GM12878 (cell line): ENCODE measurements at places on chromosomes 6 and 20. TPM values are rescaled to one million over a fixed set of nuclear protein-coding genes. Genes with fewer than 3 reads are reported as not detected.

DNA sequence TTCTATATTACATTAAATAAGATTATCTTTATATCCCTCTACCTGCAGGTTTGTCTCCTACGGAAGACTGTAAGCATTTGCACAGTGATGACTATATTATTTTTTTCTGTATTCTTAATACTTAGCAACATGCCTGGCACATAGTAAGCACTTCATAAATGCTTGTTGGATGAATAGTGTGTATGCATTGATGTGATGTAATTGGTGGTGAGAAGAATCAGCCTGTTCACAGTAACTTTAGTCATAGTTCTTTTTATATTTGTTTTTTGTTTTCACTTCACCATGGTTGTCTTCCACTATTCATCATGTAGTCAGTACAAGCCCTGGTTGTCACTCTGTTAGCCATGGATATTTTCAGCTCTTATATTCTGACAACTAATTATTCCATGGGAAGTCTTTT, 184.0 kb upstream of the FLRT3 start:
- no peak for DNase-seq

PRND gene
- polyA plus RNA-seq, result not detected in 2 replicates

GRCh38 chr6:154229786-154230185, 126.8 kb downstream of the IPCEF1 start:
- DNase-seq, result no peak

- peak; percentile 75 for DNase-seq
Observed at GRCh38 chr6:107330168-107330567, 129.2 kb downstream of the PDSS2 start.

DNA sequence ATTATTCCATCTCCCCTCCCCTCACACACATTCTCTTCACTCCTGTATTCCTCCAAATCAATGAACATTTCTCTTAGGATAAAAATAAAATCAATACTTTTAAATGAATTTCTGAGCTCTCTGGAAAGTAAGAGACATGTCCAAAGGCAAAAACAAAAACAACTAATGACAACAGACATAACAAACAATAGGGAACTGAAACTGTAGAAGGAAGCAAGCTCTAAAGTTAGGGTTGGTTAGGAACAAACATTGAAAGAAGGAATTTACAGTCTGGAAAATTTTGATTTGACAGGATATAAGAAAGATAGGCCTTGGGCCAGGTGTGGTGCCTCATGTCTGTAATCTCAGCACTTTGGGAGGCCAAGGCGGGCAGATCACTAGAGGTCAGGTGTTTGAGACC, 17.5 kb upstream of the MYCT1 start:
- no peak for DNase-seq

MOXD1 gene
- 0.40 and 0.57 TPM in 2 replicates for polyA plus RNA-seq

DNA sequence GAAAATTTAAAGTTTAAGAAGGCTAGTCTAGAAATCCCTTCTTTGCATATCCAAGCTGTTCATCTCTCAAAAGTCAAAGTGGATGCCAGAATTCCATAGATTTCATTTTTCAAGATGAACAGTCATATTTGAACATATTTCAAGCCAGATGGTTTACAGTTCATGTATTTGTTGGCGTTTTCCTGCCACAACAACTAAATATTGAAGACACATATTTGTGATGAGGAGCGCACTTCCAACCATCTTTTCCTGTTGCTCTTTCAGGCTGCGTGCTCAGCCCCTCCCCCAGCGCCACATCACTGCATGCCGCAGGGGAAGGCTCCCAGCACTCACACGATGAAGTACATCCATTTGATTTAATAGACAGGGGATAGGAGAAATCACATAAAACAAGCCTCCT, 5.9 kb upstream of the NOX3 start:
- DNase-seq, result no peak

GRCh38 chr6:85747666-85748065, 105.0 kb upstream of the SYNCRIP start:
- no peak for DNase-seq

DNA sequence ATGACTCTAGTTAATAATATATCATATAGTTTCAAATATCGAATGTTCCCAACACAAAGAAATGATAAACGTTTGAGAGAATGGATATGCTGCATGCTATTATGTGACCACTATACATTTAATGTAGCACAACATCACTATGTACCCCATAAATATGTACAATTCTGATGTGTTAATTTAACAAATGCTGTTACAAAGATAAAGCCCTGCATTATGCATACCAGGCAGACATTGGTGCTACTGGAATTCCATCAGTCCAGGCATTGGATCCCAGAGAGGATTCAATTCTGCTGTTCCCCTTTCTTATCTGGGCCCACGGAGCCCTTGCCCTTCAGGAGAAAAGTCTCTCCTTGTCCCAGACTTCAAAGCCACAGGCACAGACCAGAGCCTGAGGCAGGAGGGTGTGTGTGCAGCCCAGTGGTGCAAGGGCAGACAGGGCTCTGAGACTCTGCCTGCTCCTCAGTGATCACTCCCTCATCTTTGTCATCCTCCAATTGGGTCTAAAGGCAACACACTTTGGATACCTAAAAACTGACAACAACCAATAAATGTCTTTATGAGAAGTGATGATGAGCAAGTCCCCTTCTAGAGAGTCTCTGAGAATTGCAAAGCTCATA, 45.2 kb downstream of the PSMG4 start:
- DNase-seq, result no peak

- DNase-seq, result no peak
Observed at GRCh38 chr20:29743101-29743931, 1514.1 kb upstream of the DEFB115 start.

RBM38 gene
- 12.8 and 13.2 TPM in 2 replicates for polyA plus RNA-seq

DNA sequence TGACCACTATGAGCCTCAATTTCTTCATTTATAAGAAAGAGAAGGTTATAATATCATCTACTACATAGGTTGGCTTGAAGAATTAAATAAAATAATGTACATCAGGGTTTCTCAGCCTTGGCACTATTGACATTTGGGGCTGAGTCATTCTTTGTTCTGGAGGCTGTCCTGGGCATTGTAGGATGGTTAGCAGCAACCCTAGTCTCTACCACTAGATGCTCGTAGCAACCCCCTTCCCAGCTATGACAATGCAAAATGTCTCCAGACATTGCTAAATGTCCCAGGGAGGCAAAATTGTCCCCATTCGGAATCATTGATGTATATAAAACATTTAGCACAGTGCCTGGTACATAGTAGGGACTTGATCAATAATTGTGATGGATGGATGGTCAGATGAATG, 152.1 kb downstream of the KHDC1L start:
- DNase-seq, result no peak

DNA sequence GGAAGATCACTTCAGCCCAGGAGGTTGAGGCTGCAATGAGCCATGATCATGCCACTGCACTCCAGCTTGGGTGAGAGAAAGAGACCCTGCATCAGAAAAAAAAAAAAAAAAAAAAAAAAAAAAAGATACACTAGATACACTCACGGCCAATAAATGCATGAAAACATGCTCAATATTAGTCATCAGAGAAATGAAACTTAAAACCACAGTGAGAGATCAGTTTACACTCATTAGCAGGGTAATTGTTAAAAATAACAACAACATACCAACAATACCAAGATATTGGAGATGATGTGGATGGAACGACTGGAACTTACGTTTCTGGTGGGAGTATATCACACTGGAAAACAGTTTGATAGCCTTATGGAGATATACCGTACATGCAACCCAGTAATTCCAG, 29.9 kb downstream of the HS3ST5 start:
- no peak for DNase-seq

AFDN gene
- polyA plus RNA-seq, result 8.2 and 11.8 TPM in 2 replicates

ENPP4 gene
- polyA plus RNA-seq, result 5.1 and 5.2 TPM in 2 replicates

SIRPB2 gene
- polyA plus RNA-seq, result not detected in 2 replicates

- no peak for DNase-seq
Observed at GRCh38 chr6:35497571-35498421, 917 bp upstream of the TEAD3 start.

ARFGEF3 gene
- 0.01 TPM in 1 of 2 replicates, not detected in the other for polyA plus RNA-seq

SLC25A27 gene
- polyA plus RNA-seq, result not detected in 2 replicates

- no peak for DNase-seq
Observed at GRCh38 chr6:54140811-54141210, 29.6 kb downstream of the MLIP start.

GRCh38 chr6:6350696-6351095, 30.2 kb upstream of the F13A1 start:
- no peak for DNase-seq

- no peak for DNase-seq
Observed at GRCh38 chr20:57922706-57923105, 212.9 kb upstream of the PMEPA1 start.

PPIL6 gene
- polyA plus RNA-seq, result 0.14 and 0.26 TPM in 2 replicates

- DNase-seq, result no peak
Observed at GRCh38 chr20:62985444-62985778, 21.4 kb downstream of the BHLHE23 start.

GRCh38 chr20:60851826-60852704, 400.0 kb upstream of the CDH4 start:
- no peak for DNase-seq

ENPP5 gene
- not detected in 2 replicates for polyA plus RNA-seq

DNA sequence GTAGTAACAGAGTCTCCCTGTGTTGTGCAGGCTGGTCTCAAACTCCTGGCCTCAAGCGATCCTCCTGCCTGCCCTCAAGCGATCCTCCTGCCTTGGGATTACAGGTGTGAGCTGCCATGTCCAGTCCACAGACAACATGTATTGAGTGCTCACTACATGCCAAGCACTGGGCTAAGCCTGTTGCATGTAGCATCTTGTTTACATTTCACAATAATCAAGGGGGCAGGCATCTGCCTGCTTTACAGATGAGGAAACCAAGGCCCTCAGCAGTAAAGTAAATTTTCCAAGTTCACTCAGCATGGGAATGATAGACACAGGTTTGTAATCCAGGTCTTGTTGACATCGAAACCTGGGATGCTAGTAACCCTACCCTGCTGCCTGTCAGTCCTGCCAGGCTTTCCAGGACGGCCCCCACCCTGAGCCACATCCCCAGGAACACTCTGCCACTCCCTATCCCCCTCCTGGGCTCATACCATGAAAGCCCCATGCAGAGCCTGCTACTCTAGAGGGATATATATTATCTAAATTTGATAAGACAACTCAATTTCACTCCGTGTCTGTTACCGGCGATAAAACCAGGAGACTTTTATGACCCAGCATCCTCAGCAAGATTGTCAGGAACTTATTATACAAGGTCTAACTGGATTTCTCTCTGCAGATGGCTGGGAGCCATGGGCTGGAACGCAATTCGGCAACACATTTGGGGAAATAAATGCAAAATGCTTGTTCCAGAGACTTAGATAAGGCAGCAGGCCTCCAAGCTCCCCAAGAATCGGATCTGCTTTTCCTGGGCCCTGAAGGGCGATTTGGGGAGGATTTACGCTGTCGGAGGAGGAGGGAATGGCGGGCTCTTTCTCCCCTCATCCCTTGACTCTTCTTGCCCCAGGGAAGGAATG, 30.4 kb downstream of the CD40 start:
- DNase-seq, result no peak

ELOVL4 gene
- 0.05 TPM in 1 of 2 replicates, not detected in the other for polyA plus RNA-seq

DNA sequence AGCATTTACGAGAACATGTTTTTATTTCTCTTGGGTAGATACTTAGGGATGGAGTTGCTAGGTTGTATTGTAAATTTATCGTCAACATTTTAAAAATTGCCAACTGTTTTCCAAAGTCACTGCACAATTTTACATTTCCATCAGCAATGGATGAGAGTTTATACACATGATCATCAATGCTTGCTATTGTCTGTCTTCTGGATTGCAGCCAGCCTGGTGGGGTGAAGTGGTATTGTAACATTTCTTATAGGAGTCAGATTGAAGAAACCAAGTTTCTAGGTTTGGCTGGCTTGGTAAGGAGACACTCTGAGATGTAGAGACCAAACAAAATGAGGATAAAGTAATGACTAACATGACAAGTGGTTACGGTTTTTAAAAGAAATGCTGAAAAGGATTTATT, 57.1 kb upstream of the HDDC2 start:
- DNase-seq, result no peak

GDAP1L1 gene
- polyA plus RNA-seq, result not detected in 2 replicates

CCN2 gene
- 0.26 and 0.64 TPM in 2 replicates for polyA plus RNA-seq

GRCh38 chr6:48743738-48744137, 632.7 kb upstream of the PTCHD4 start:
- DNase-seq, result no peak

TSBP1 gene
- polyA plus RNA-seq, result not detected in 2 replicates

DNA sequence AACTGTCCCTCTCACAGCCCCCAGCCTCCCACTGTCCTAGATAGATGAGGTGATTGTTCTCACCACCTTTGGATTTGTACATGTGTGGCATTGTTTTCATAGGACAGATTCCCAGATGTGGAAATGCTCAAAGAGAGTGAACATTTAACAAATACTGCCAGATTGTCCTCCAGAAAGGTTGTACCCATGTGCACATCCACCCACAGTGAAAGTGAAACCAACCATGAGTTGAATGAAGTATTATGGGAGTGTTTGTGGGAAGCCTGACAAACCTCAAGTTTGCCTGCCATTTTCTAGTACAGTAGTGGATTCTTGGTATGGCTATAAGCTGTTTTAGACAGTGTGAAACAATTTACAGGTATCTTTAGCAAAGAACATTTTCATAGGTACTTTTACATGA, 42.7 kb downstream of the ANKRD6 start:
- DNase-seq, result peak; percentile 13

GRCh38 chr6:49815166-49815565, 28.1 kb upstream of the PGK2 start:
- DNase-seq, result no peak

- no peak for DNase-seq
Observed at GRCh38 chr6:43257367-43258145, 14.3 kb downstream of the TTBK1 start.

DAAM2 gene
- polyA plus RNA-seq, result not detected in 2 replicates

DNA sequence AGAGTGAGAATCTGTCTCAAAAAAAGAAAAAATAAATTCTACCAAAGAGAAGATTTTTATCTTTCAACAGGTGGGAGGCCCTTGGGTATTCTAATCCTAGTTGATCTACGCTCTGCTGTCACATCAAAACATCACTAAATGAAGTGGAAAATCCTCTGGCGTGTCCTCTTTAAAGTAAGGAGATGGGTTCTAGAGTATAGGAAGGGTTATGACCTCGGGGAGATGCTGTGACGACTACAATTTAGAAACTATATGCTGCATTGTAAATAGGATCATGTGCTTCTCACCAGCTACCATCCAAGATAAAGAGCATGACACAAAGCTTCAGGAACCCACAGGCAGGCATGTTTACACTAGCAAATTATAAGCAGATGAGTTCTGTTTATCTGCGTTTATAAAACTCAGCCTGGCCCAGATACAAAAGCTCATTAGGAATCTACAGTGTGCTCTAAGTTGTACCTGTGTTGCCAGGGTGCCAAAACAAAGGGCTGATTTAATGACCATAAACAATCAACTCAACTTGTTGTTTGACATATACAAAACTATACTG, 197.1 kb upstream of the PLN start:
- DNase-seq, result no peak
